T-cell (primary cell): ENCODE measurements at places on chromosomes 3 and 15.

- no peak for DNase-seq
- H3K27me3 ChIP-seq, result no peaks in the 10 kb centered on the region
- H3K27ac ChIP-seq, result no peak overlapping the region
- no peaks in the 10 kb centered on the region for H3K36me3 ChIP-seq
Measured at GRCh38 chr3:171654809-171655208, 155.5 kb downstream of the PLD1 start.

GRCh38 chr3:71031181-71031580 is 552.3 kb downstream of the FOXP1 start:
- peak overlapping the region; percentile 17 for H3K27ac ChIP-seq
- H3K27me3 ChIP-seq, result no peaks in the 10 kb centered on the region
- no peak overlapping the region for H3K4me3 ChIP-seq
- DNase-seq, result no peak
- peaks cover 30% of the 10 kb centered on the region for H3K4me1 ChIP-seq
- peaks cover 7% of the 10 kb centered on the region for H3K36me3 ChIP-seq

DNA sequence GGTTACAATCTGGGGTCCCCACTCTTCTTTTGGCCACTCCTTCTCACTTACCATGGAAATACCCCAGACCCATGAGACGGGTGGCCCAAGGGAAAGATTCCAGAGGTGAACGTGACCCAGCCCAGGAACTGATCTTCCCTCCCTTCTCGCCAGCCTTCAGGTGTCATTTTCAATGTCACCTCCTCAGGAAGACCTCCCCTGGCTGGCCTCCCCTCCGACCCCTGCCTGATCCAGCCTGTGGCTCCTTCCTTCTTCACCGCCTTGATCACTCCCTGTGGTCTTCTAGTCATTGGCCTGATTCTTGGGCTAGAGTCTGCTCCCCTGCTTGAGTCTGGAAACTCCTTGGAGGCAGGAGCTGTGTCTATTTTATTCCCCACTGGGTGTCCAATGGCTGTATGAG is 146.1 kb downstream of the SMAD6 start:
- no peaks in the 10 kb centered on the region for H3K36me3 ChIP-seq
- no peaks in the 10 kb centered on the region for H3K27me3 ChIP-seq

GRCh38 chr3:29903600-29903999 is 622.7 kb downstream of the RBMS3 start:
- H3K4me1 ChIP-seq, result no peaks in the 10 kb centered on the region
- H3K4me3 ChIP-seq, result no peak overlapping the region
- H3K27ac ChIP-seq, result no peak overlapping the region
- no peak for DNase-seq
- H3K27me3 ChIP-seq, result no peaks in the 10 kb centered on the region

GRCh38 chr3:33791477-33792166 is 6.8 kb upstream of the PDCD6IP start:
- no peaks in the 10 kb centered on the region for H3K36me3 ChIP-seq
- DNase-seq, result no peak
- H3K27ac ChIP-seq, result no peak overlapping the region
- H3K4me1 ChIP-seq, result peaks cover 4% of the 10 kb centered on the region
- H3K4me3 ChIP-seq, result no peak overlapping the region

DNA sequence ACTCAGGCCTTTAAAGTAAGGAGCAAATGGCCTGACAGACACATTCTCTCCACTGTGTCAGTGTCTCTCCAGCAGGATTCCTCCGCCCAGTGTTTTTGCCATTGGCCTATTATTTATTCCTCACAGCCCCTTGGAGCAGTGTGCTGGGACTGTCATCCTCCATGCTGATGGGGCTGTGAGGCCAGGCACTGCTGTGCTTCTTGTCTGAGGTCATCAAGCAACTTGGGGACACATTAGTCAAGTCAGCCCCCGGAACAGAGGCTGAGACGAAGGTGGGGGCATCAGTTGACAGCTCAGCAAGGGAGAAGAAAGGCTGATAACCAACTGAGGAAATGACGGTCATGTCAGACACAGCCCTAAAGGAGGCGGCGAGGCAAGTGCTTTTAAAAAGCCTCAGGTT is 67.4 kb downstream of the XXYLT1 start:
- H3K4me1 ChIP-seq, result peaks cover 5% of the 10 kb centered on the region
- DNase-seq, result no peak
- H3K27me3 ChIP-seq, result no peaks in the 10 kb centered on the region
- no peak overlapping the region for H3K27ac ChIP-seq
- H3K4me3 ChIP-seq, result no peak overlapping the region

GRCh38 chr3:60102154-60102553 is 1052.3 kb upstream of the CFAP20DC start:
- no peak overlapping the region for H3K4me3 ChIP-seq
- no peaks in the 10 kb centered on the region for H3K27me3 ChIP-seq
- H3K4me1 ChIP-seq, result peaks cover 10% of the 10 kb centered on the region

DNA sequence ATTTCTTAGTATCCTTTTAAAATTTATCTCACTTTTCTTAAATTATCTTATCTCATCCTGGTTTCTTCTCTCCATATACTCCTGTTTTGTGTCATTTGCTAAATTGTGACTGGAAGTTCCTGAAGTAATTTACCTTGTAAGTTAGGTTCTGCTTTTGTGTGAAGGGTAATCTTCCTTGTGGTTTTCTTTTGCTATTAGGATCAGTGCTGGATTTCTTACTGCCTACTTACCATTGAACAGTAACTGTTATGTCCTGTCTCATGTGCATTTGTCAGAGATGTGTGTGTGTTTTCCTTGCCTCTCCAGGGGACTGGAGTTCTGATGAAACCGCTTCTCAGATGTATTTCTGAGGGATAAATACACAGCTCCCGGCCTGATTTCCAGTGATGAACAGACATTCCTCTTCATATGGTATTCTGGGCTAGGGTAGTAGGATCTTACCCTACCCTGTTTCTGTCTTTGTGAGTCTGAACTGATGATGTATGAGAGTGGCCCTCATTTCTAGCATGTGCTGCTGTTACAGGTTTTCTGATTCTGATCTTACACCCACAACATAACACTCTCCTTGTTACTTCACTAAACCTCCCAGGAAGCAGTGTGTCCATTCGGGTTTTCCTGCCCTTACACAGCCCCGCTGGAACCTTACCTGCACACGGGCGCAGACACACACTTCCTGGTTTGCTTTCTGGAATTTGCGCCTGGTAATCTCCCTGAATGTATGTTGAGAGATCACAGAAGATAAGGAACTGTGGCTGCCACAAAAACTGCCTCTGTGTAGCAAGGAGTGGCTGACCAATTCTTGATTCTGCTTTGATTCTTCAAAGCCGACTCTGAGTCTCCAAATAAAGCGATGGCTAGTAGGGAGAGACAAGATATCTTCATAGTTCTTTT is 14.7 kb downstream of the PAK2 start:
- no peak for DNase-seq
- no peak overlapping the region for H3K4me3 ChIP-seq
- H3K36me3 ChIP-seq, result no peaks in the 10 kb centered on the region
- no peak overlapping the region for H3K27ac ChIP-seq
- H3K4me1 ChIP-seq, result no peaks in the 10 kb centered on the region

GRCh38 chr3:173916799-173917198 is 519.3 kb downstream of the NLGN1 start:
- H3K27ac ChIP-seq, result no peak overlapping the region
- no peaks in the 10 kb centered on the region for H3K4me1 ChIP-seq
- DNase-seq, result no peak
- H3K27me3 ChIP-seq, result no peaks in the 10 kb centered on the region
- no peaks in the 10 kb centered on the region for H3K36me3 ChIP-seq

GRCh38 chr3:187639927-187640568 is 30.1 kb downstream of the SST start:
- no peak overlapping the region for H3K27ac ChIP-seq
- no peak for DNase-seq
- no peak overlapping the region for H3K4me3 ChIP-seq

DNA sequence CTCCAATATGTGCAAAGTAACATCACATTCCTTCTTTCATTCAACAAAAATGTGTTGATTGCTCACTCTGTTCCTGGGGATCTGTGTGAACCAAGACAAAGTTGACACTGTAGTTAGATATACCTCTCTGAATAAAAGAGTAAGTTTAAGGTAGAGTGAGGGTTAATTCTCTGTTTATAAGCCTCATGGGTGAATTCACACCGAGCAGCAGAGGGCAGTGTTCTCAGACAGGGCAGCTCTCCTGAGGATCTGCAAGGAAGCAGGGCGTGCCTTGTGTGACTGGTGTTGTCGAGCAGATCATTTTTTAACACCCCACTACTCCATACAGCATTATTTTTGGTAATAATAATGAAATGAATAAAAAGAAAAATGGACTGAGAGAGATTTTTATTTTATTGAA is 34.4 kb downstream of the PAQR9 start:
- peaks cover 12% of the 10 kb centered on the region for H3K27me3 ChIP-seq
- no peaks in the 10 kb centered on the region for H3K4me1 ChIP-seq
- H3K4me3 ChIP-seq, result no peak overlapping the region
- H3K36me3 ChIP-seq, result no peaks in the 10 kb centered on the region
- no peak overlapping the region for H3K27ac ChIP-seq

DNA sequence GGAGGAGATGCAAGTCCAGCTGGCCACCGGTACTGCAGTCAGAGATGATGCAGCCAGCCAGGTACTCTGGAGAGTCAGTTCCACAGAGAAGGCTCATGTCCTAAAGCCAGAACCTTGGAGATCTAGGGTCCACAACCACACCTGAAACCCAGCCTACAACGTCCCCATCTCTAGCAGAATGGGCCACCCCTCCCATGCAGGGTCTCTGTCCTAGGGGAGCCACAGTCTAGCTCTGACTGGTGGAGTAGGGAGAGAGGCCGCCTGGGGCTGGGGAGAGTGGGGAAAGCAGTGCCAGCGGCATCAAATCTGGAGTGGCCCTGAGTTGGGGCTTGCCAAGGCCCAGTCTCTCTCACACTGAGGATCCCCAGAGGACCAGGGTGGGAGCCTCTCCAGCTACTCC is 43.5 kb downstream of the PTH1R start:
- no peaks in the 10 kb centered on the region for H3K4me1 ChIP-seq
- H3K27me3 ChIP-seq, result no peaks in the 10 kb centered on the region
- H3K4me3 ChIP-seq, result no peak overlapping the region
- DNase-seq, result no peak

DNA sequence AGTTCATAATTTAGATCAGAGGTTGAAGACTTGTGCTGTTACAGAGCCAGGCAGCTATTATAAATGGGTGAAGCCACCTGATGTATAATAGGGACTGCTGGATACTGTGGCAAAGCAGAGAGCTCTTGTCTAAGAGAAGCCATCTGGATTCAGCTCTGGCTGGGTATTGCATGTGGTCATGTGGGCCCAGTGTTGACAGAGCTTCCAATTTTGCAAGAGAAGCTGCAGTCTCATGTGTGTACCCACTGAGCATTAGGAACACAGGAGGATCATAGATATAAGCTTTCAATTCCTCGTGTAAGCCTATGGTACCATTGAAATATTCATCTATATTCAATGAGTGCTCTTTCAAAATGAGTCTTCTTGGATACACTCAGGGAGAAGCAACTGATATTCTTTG is 303.9 kb upstream of the SLCO3A1 start:
- no peaks in the 10 kb centered on the region for H3K36me3 ChIP-seq
- H3K4me3 ChIP-seq, result no peak overlapping the region
- peaks cover 5% of the 10 kb centered on the region for H3K27me3 ChIP-seq
- no peak overlapping the region for H3K27ac ChIP-seq

GRCh38 chr3:100875239-100875638 is 118.0 kb downstream of the ABI3BP start:
- H3K4me1 ChIP-seq, result no peaks in the 10 kb centered on the region
- H3K36me3 ChIP-seq, result no peaks in the 10 kb centered on the region
- no peaks in the 10 kb centered on the region for H3K27me3 ChIP-seq

DNA sequence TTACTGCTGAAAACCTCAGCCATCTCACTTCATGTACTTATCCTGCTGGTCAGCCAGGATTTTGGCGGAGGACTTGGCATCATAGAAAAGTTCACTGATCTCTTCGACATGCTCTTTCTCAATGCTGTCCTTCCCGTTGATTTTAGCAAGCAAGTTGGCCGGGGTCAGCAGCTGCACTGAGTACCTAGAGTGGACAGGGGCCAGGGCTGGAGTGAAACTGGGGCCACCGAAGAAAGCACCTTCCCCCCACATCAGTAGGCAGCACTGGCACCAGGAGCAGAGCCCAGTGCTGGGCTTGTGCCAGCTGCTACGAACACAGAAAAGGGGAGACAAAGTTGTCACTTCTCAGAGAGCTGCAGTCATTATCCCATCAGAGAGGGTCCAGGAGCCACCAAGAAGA is 29.0 kb downstream of the SEC61A1 start:
- H3K4me1 ChIP-seq, result peaks cover 11% of the 10 kb centered on the region
- H3K27me3 ChIP-seq, result peaks cover 15% of the 10 kb centered on the region
- peaks cover 56% of the 10 kb centered on the region for H3K36me3 ChIP-seq
- no peak for DNase-seq
- no peak overlapping the region for H3K27ac ChIP-seq

DNA sequence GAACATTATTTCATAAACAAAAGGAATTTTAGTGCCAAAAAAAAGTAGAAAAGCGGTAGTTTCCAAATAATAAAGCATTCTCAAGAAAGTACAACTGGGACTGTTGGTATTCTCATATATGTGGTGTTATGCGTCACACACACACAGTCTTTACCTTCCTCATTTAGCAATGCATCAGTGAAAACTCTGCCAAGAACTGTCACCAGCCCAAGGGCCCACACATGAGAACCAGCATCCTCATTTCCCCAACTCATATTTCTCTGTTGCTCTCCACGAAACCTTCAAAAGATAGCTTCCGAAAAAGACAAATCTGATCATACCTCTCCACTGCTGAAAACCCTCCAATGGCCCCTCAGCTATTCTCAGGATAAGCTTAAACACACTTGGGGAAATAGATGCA is 150.7 kb downstream of the CADPS start:
- DNase-seq, result no peak
- no peaks in the 10 kb centered on the region for H3K4me1 ChIP-seq
- no peaks in the 10 kb centered on the region for H3K36me3 ChIP-seq
- H3K27me3 ChIP-seq, result no peaks in the 10 kb centered on the region

DNA sequence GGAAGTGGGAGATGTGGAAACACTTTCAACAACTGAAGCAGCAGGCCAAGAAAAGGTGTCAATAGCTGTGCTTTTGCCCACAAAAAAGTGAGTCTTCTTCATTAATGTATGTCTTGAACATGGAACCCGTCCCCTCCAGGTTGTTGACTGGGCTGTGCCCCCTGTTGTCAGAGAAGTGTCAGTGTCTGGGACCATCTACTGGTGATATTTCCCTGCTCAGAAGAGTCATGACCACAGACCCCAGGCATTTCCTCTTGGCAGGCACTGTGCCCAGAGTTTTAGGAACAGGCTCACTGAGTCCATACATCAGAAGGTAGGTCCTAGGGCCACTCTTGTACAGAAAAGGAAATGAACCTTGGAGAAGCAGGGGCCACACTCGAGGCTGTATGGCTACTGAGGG is 54.8 kb upstream of the LARS2 start:
- H3K27ac ChIP-seq, result no peak overlapping the region
- no peaks in the 10 kb centered on the region for H3K4me1 ChIP-seq
- H3K27me3 ChIP-seq, result peaks cover 43% of the 10 kb centered on the region
- no peaks in the 10 kb centered on the region for H3K36me3 ChIP-seq
- DNase-seq, result no peak
- H3K4me3 ChIP-seq, result no peak overlapping the region

- H3K4me1 ChIP-seq, result peaks cover 15% of the 10 kb centered on the region
- H3K27ac ChIP-seq, result no peak overlapping the region
- H3K27me3 ChIP-seq, result peaks cover 7% of the 10 kb centered on the region
- H3K36me3 ChIP-seq, result no peaks in the 10 kb centered on the region
- no peak for DNase-seq
Measured at GRCh38 chr3:45798034-45798433, 1.7 kb upstream of the SLC6A20 start.

GRCh38 chr3:114155370-114155821 is 23.5 kb downstream of the DRD3 start:
- H3K27ac ChIP-seq, result no peak overlapping the region
- H3K36me3 ChIP-seq, result no peaks in the 10 kb centered on the region
- DNase-seq, result peak; percentile 13
- H3K4me1 ChIP-seq, result peaks cover 7% of the 10 kb centered on the region
- H3K4me3 ChIP-seq, result no peak overlapping the region
